ENCODE measurements at places on chromosomes 4 and X.

GRCh38 chr4:98586291-98586961 lies 72.0 kb downstream of the TSPAN5 start:
- no peak for DNase-seq

DNA sequence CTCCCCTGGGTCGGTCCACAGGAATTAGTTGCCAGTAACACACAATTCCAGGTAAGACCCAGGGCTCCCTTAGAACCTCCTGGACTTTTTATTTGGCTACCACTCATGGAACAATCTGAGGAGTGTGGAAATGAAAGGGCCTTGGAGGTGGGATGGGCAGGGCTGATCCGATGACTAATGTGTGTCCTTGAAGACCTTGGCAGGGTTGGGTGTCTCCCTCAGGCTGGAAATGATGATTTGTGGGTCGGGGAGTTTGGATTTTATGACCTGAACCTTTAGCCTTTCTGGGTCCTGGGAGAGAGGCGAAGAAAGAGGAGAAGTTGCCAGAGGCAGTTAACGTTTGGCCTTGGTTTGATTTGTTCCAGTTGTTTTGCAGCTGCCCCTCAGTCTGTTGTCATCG lies 425.0 kb downstream of the MID1IP1 start:
- no peak for DNase-seq

GRCh38 chr4:176437756-176438155 lies 118.0 kb downstream of the SPCS3 start:
- no peak for DNase-seq

DNA sequence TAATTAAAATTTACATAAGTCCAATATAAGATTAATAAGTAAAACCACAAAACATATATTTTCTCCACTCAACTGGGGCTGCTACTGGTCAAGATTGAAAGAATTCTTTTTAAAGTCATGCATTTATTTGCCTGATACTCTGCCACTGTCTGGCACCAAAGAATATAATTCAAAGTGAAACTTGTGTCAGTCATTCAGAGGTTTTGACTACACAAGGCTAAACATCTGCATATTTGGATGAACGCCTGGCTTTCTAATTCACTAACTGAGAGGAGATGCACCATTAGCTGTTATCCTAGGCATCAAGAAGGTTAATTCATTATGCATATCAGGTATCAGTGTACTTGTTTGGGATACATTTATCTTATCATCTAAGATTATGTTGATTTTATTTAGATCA lies 598.5 kb downstream of the CENPC start:
- no peak for DNase-seq

- DNase-seq, result no peak
These were observed 208.4 kb downstream of the RBM46 start for GRCh38 chr4:154989511-154989910.

DNA sequence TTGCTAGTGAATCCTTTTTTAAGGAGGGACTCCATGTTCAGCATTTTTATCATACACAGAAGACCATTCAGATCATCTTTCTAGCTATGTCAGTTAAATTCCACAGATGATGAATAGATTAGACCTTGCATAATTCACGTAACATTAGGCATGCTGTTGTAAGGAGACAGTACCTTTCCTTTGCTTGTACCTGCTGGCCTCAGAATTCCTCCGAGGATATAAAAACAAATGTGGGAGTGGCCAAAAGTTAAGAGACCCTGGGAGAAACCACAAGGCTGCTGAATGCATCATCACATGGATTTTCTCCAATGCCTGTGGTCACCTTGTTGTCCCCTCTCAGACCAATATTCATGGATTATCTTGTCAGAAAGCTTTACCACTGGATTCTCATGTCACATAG lies 201.4 kb downstream of the MAGEB17 start:
- DNase-seq, result no peak

GRCh38 chrX:56788229-56788628 lies 59.2 kb downstream of the NBDY start:
- DNase-seq, result no peak

DNA sequence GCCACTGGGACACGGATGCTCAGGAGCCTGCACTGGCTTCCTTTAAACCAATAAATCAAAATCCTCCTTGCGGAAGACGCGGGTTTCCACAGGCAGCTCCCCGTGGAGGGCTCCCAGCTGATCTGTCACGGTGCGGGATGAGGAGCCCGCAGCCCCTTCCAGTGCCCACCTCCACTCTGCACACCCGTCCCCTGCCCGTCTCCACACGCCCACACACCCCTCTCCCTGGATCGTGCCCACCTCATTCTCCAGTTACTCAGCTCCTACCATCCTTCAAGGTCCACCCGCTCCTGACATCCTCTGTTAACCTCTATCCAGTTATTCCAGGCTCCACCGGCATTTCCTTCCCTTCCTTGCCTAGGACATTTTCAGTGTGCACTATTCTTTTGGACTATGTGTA lies 895.9 kb downstream of the TRIML1 start:
- no peak for DNase-seq

DNA sequence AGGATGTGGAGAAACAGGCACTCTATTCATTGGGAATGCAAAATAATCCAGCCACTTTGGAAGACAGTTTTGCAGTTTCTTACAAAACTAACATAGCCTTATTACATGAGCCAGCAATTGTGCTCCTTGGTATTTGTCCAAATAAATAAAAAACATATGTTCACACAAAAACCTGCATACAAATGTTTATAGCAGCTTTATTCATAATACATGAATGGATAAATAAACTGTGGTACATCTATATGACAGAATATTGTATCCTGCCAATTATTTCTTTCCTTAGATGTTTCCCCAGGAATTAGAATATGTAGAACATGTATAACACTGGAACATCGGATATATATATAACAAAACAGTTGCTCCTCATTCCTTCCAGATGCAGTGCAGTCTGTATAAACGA lies 57.7 kb upstream of the VEGFC start:
- no peak for DNase-seq

GRCh38 chr4:169127314-169127713 lies 117.3 kb upstream of the CBR4 start:
- no peak for DNase-seq

DNA sequence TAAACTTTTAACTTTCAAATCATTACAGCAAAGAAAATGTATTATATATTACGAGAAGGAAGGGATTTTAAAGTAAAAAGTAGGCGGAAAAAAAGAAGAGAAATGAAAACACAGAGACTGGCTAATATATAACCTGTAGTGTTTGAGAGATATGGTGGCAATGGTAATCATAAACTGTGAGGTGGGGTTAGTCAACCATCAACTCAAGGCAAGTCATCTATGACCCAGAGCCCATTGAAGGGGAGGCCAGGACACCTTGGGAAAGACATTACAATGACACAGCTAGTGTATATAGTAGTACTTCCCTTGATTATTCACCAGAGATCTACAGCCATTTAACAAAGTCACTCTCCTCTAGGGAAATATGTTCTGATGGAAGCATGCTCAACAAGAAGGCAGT lies 423.9 kb upstream of the PITX2 start:
- no peak for DNase-seq
